Lung (tissue), 17 donors: ENCODE measurements at places on chromosomes 16 and 17. TPM values are rescaled to one million over a fixed set of nuclear protein-coding genes. Genes with fewer than 3 reads are reported as not detected.
A peak's percentile ranks its signal among the peaks of the same experiment; 100 is the strongest.

- H3K4me3 ChIP-seq, result peak overlapping the region; percentile 97
- H3K4me1 ChIP-seq, result peaks cover 6% of the 10 kb centered on the region
These were observed 818 bp downstream of the DPH1 start for GRCh38 chr17:2030779-2031163.

The ERN2 gene
- 0.46 TPM for total RNA-seq

- no peak for DNase-seq
- no peaks in the 10 kb centered on the region for H3K27me3 ChIP-seq
- H3K4me1 ChIP-seq, result peaks cover 3% of the 10 kb centered on the region
- H3K27ac ChIP-seq, result no peak within 1 kb of the TSS
- no peaks in the 10 kb centered on the region for H3K36me3 ChIP-seq
- H3K4me3 ChIP-seq, result no peak within 1 kb of the TSS
These were observed at the start of gene CCL5 for GRCh38 chr17:35879773-35880654. CCL5 (minus strand) TSS chr17:35880360.

The SRL gene
- 2.9 TPM for total RNA-seq

GRCh38 chr17:17019891-17020456 lies 22.3 kb upstream of the MPRIP start:
- DNase-seq, result no peak
- no peaks in the 10 kb centered on the region for H3K4me1 ChIP-seq
- peak overlapping the region; percentile 84 for H3K27ac ChIP-seq
- no peak overlapping the region for H3K4me3 ChIP-seq
- H3K27me3 ChIP-seq, result no peaks in the 10 kb centered on the region
- H3K36me3 ChIP-seq, result no peaks in the 10 kb centered on the region

- H3K27me3 ChIP-seq, result no peaks in the 10 kb centered on the region
- H3K27ac ChIP-seq, result no peak overlapping the region
- H3K36me3 ChIP-seq, result peaks cover 18% of the 10 kb centered on the region
- H3K4me1 ChIP-seq, result no peaks in the 10 kb centered on the region
These were observed 27.9 kb downstream of the OMG start for GRCh38 chr17:31269036-31269577.

The CA7 gene
- not detected for total RNA-seq

GRCh38 chr17:8563981-8564602 lies 66.4 kb downstream of the MYH10 start:
- no peak for DNase-seq
- H3K36me3 ChIP-seq, result peaks cover 2% of the 10 kb centered on the region
- H3K4me1 ChIP-seq, result no peaks in the 10 kb centered on the region
- H3K4me3 ChIP-seq, result no peak overlapping the region
- H3K27ac ChIP-seq, result no peak overlapping the region
- H3K27me3 ChIP-seq, result no peaks in the 10 kb centered on the region

GRCh38 chr17:83052241-83052564 lies 27.2 kb upstream of the METRNL start:
- peak overlapping the region; percentile 89 for H3K27ac ChIP-seq
- H3K4me1 ChIP-seq, result peaks cover 26% of the 10 kb centered on the region
- peak overlapping the region; percentile 37 for H3K4me3 ChIP-seq

The ADGRG1 gene
- 74.4 TPM for total RNA-seq
